ENCODE measurements at places on chromosomes 11 and 22. TPM values are rescaled to one million over a fixed set of nuclear protein-coding genes. Genes with fewer than 3 reads are reported as not detected.

The NADSYN1 gene
- 21.1 TPM for total RNA-seq

The FXYD2 gene
- total RNA-seq: not detected

The USH1C gene
- total RNA-seq: not detected

The TSGA10IP gene
- not detected for total RNA-seq

The C11orf58 gene
- 172 TPM for total RNA-seq

The PATE2 gene
- total RNA-seq: 0.29 TPM

The OR51V1 gene
- total RNA-seq: not detected

The SLC5A1 gene
- not detected for total RNA-seq

The CD3G gene
- total RNA-seq: not detected

The AIFM3 gene
- 2.0 TPM for total RNA-seq

The TRIM51 gene
- not detected for total RNA-seq

The SCGB2A2 gene
- not detected for total RNA-seq

The PRRG4 gene
- total RNA-seq: 1.7 TPM

The OR10S1 gene
- not detected for total RNA-seq

The DCHS1 gene
- 0.74 TPM for total RNA-seq

The MAPK1 gene
- 55.2 TPM for total RNA-seq

The GRM5 gene
- not detected for total RNA-seq

The MYRF gene
- 0.68 TPM for total RNA-seq

The FOSL1 gene
- total RNA-seq: 54.0 TPM

The APOBEC3C gene
- total RNA-seq: 1.2 TPM

The BIK gene
- 14.4 TPM for total RNA-seq

The THY1 gene
- total RNA-seq: 189 TPM

All from Daoy (cell line).